GM12865 (cell line): ENCODE measurements at places on chromosomes 5 and 9.

GRCh38 chr9:27151693-27152404 is 42.8 kb downstream of the TEK start:
- DNase-seq: no peak

- peak; percentile 8 for DNase-seq
Observed at GRCh38 chr5:6236858-6237481, 141.4 kb downstream of the MED10 start.

DNA sequence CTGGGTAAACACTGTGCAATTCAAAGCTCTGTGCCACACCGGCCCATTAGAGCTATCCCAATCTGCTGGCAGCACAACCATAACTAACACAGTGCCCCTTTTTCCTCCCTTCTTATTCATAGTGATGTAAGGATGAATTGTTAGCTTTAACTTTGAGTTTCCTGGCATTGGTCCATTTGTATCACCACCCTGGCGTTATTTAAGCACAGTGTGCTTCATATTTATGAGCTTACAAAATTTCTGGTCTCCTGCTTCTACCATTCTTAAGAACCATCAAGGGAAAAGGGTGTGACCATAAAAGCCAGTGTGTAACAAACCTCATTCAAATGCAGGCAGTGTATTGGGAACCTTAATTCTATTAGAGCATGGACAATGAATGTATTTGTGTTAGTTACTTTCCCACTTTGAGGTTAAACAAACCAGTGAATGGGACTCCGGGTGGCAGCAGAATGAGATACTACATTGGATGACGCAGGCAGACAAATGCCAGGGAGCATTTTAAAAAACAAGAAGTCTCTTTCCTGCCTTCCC is 222.6 kb downstream of the TMEM161B start:
- no peak for DNase-seq

GRCh38 chr5:142495531-142495930 is 170.7 kb upstream of the SPRY4 start:
- DNase-seq: no peak

DNA sequence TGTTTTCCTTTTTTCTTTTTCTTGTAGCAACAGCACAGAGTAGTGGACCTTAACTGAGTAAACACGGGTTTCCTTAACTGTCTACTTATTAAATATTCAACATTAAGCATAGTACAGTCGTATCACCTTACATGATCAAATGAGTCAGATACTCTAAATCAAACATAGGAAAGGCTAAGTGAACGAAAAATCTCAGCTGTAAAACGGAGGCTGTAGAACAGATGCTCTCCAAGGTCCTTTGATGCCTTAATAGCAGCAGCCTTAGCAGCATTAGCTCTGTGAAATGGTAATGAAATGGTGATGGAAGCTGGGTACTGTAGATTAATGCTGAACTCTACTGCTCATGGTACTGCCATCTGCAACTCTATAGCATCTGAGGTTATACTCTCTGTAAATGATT is 1433.3 kb upstream of the C9orf72 start:
- DNase-seq: no peak

GRCh38 chr5:93997562-93997961 is 256.2 kb upstream of the POU5F2 start:
- DNase-seq: no peak

- DNase-seq: no peak
Observed at GRCh38 chr5:61349935-61350334, 17.9 kb downstream of the ZSWIM6 start.

DNA sequence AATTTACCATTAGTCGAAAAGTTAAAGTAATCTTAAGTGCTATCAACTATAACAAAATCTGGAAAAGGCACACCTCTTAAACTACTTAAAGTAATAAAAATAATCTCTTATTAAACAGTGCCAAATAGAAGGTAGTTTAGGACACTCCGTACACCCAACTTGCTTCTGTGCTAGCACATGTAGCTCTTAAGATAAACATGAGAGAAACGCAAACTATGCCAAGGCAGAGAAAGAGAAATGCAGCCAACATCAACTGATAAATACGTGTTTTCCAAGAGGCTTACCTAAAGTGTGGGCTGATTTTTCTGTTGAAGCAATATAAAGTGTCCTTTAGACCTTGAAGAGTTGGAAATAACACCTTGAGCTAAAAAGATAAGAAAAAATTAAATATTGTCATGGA is 480.6 kb upstream of the DAB2 start:
- DNase-seq: no peak

- peak; percentile 58 for DNase-seq
Observed at GRCh38 chr9:133238851-133239532, 29.9 kb upstream of the OBP2B start.

DNA sequence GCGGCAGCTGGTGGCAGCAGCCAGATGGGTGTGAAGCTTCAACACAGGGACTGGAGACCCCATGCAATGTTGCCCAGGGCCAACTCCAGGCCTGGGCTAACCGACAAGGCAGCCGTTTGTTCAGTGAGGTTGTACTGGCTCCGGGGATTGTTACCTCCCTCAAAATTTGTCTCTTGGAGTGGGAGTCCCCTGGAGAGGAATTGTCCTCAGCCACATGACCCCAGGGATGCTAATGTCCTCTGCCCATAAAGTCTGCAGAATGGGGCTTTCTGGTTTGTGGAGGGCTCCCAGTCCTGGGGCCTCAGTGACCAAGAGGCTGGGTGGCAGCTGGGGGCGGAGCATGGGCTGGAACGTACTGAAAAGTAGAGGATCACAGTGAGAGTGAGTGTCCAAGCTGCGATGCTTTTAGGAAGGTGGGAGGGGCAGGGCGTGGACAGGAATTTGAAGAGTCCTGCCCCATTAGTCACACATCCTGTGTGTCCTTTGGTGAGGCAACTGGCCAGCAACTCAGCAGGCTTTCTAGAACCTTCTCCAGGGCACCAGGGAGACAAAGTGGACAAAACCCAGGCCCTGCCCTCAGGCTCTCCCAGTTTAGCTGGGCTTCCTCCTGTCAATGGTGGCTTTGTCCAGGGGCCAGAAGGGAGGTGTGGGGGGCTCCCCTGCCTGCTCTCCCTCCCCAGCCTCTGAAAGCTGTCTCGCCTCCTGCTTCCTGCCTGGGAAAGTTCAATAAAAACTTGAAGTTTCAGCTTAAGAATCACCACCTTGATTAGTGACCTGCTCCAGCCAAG is 114.0 kb downstream of the NSG2 start:
- no peak for DNase-seq

DNA sequence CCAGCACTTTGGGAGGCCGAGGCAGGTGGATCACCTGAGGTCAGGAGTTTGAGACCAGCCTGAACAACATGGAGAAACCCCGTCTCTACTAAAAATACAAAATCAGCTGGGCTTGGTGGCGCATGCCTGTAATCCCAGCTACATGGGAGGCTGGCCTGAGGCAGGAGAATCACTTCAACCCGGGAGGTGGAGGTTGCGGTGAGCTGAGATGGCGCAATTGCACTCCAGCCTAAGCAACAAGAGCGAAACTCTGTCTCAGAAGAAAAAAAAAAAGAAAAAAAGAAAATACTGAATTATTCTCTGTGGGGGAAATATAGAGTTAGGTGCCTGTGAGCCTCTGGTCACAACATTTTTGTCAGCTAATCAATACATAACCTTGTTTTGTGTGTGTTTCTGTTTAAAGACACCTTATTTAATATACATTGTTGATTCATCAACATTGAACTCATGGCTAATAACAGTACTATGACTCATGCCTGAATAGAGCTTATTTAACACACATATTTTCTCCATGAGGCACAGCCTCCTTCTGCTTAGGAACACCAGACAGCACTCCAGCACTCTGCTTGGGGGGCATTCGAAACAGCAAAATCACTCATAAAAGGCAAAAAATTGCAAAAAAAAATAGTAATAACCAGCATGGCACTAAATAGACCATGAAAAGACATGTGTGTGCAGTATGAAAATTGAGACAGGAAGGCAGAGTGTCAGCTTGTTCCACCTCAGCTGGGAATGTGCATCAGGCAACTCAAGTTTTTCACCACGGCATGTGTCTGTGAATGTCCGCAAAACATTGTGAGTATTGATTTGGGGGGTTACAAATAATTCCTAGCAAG is at the start of gene IL31RA:
Gene IL31RA (plus strand): TSS at position 519 of the 836 bp plus-strand sequence. CDS start 214 bp downstream, at position 733.
- no peak for DNase-seq

DNA sequence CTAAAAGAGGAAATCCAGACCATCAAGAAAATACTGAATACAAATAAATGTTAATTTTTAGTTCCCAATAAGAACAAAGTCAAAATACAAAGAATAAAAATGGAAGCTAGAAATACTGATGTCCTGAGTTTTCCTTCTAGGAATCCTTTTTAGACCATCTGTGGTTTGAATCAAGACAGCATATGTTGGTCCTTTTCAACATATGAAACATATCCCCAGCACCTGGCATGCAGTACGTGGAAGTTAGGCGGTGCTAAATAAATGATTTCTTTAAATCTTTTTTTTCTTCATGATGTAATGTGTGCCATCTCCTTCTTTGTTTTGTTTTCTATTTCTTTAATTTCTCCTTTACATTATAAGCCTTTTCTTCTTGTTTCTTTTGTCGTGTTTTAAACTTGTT is 34.0 kb downstream of the KIAA1958 start:
- DNase-seq: no peak

DNA sequence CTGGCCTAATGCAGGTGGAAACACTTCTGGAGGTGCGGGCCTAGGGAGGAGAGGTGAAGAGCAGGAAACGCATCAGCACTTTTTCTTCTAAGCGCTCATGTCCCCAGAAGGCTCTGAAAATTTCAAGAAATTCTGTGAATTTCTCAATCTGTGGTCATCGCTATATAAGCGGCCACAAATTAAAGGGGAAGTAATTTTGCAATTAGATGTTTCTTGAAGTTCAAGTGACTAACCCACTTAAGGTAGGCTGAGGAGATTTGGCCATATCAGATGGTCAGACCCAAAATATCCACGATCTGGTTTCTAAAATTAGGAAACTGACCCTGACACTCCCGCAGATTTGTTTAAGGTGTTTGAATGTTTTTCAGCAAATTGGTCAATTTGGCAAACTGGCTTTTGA is 16.6 kb upstream of the HMGCR start:
- DNase-seq: no peak

GRCh38 chr5:88952344-88952743 is 69.4 kb upstream of the MEF2C start:
- peak; percentile 21 for DNase-seq

GRCh38 chr9:114212826-114213225 is 57.5 kb downstream of the COL27A1 start:
- DNase-seq: no peak

- DNase-seq: no peak
Observed at GRCh38 chr9:75167281-75167680, 79.0 kb downstream of the OSTF1 start.

DNA sequence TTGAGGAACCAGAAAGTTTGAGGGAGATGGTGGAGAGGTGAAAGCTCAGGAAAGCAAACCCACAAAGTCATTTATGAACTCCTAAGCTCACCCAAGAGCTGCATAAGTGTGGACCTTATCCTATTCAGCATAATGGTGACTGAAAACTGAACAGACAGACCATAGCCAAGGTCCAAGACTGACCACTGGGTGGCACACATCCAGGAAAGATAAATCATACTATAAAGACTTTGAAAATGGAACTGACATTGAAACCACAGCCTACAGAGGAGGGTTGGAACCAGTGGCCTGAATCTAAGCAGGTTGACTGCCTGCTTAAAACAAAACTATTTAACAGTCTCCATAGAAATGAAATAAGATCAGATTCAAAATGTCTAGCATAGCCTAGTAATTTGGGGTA is 121.0 kb upstream of the RGS7BP start:
- DNase-seq: peak; percentile 52

DNA sequence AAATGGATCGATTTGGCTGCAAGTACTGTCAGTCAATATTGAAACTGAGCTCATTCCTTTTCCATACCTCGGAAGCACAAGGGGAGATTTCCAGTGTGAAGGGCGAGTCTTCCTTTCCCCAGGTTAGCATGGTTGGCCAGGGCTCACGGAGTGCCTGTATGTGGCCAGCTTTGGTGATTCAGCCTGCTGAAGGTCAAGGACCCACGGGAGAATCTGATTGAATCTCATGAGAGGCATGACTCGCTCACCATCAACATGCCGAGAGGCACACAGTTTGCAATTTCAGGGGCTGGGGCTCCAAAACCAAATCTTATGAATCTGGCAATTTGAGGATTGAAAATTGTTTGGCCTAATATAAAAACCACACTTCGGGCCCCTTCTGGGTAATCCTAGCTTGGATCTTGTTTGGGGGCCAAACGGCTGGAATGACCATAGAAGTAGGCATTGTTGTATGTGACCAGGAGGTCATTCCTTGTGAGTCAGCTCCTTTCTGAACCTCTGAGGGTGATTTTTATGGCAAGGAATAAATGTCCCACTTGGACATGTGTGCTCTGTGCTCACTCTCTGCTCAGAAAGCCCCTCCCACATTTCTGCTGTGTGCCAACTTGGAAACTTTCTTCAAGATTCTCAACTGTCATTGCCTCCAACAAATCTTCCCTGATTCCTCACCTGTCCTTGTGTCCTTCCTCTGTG is 69.8 kb downstream of the DOCK2 start:
- no peak for DNase-seq

DNA sequence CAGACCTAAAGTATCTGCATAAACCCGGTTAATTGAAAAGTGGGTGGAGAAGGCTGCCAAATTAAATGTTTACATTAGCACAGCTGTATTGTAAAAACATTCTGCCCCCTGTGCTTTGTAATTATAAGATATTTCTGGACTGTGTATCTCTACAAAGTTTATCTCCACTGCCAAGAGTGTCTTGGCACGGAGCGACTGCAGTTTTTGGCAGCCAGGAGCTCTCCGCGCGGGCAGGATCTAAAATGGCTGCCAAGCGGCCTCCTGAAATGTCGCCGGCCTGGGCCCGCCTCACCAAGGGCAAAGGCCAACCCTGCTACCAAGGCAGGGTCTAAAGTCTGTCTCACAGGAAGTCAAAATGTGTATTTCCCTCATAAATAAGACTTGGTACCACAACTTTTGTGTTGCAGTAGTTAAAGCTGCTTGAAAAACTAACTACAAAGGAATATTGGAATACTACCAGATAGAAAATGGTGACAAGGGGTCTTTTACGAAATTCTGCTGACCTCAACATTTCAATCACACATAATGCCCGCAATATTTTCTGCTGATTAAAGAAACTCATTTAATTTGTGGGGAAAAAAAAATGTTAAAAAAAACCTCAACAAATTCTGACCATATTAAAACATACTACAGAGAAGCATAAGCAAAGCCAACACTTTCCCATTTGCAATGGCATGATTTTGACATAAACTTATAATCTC is 110.4 kb downstream of the NFIB start:
- DNase-seq: no peak

DNA sequence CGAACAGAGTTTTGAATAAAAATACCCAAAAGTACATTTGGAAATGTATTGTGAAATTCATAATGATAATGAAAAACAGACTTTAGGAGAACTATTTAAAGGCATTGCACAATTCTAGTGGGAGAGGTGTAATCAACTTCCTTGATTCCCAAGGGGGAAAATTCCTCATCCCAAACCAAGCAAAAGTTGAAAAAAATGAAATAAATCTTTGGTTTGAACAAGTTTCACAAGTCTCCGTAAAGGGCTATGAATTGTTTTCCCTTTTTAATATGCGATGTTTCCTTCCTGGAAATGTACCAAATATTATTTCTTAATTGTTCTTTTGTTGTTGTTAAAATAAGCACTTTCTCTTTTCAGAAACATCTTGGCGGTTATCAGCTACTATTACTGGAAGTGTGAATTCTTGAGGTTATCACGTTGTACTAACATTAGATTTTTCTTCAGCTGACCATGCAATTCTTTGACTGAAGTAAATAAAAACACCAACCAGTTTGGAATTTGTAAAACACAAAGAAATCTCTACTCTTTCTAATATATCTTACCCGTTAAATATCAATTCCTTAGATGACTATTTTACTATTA is 59.3 kb downstream of the SVEP1 start:
- no peak for DNase-seq

- no peak for DNase-seq
Observed at GRCh38 chr9:17623965-17624364, 45.1 kb downstream of the SH3GL2 start.

GRCh38 chr5:66281294-66281693 is 137.2 kb downstream of the SREK1 start:
- no peak for DNase-seq
